ENCODE measurements at places on chromosomes 3 and 15.

GRCh38 chr3:179898024-179898423 lies 138.7 kb downstream of the PEX5L start:
- DNase-seq, result no peak

- DNase-seq, result no peak
Observed at GRCh38 chr15:62877276-62877857, 165.2 kb upstream of the TPM1 start.

GRCh38 chr15:93829115-93829870 lies 402.1 kb upstream of the MCTP2 start:
- no peak for DNase-seq

- DNase-seq, result no peak
Observed at GRCh38 chr15:50911621-50912020, 3.1 kb downstream of the AP4E1 start.

DNA sequence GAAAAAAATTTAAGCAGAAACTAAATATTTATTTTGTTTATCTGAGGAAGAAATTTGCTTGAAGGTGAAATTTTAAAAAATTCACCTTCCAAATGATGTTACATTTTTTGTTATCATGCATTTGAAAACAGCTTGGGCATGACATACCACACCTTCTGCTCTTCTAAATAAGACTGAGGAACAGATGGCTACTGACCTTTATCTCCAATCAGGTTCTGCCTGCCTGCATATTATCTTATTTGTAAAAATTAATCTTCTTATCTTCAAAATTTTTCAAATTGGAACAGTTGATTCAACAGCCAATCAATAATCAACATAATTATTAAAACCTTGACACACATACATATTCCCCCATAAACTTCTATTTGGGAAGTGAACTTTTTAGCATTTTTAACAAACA lies 641.8 kb upstream of the ZNF385D start:
- no peak for DNase-seq

DNA sequence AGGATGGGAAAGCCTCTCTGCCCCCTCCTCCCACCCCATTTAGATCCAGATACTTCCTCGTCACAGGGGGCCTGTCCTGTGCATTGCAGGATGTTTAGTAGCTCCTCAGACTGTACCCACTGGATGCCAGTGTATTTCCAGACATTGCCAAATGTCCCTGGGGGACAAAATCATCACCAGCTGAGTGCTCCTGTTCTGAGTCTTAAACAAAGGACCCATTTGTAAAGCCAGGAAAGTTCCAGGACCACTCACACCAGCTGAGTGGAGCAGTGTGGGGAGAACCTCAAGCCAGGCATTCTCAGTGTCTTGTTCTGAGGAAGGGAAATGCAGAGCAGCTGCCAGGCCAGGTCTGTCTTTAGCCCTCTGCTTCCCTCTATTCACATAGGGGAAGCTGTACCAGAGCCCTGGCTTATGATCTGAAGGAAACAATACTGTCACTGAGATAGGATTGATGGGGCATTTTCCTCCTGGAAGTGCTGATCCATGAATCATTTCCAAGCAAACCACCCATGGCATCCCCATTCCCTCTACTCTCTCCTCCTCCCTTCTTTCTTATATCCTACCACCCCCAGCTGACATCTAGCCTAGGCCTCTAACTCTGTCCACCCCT lies 67.4 kb upstream of the MEX3B start:
- no peak for DNase-seq
